ENCODE measurements at places on chromosomes 11 and 22.

DNA sequence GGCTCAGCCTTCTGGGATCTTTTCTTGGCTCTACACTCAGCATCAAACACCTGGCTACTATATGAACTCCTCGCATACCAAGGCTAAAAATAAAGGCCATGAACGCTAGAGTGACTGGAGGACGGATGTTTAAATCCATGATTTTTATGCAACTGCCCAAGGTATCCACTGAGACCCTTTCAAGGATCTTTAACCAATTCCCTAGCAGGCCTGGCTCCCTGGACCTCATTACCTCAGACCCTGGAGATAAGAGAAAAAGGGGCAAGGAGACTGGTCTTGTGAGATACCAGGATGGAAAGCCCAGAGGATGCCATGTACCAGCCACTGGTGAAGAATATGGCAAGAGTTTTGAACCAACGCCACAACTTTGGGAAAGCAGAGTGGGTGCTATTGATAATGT is at the start of gene OR51G2:
Gene OR51G2, minus strand, starts transcription at position 101 of the 400 bp plus-strand sequence. CDS start 3,687 bp downstream, outside the sequence.
- no peak for DNase-seq

DNA sequence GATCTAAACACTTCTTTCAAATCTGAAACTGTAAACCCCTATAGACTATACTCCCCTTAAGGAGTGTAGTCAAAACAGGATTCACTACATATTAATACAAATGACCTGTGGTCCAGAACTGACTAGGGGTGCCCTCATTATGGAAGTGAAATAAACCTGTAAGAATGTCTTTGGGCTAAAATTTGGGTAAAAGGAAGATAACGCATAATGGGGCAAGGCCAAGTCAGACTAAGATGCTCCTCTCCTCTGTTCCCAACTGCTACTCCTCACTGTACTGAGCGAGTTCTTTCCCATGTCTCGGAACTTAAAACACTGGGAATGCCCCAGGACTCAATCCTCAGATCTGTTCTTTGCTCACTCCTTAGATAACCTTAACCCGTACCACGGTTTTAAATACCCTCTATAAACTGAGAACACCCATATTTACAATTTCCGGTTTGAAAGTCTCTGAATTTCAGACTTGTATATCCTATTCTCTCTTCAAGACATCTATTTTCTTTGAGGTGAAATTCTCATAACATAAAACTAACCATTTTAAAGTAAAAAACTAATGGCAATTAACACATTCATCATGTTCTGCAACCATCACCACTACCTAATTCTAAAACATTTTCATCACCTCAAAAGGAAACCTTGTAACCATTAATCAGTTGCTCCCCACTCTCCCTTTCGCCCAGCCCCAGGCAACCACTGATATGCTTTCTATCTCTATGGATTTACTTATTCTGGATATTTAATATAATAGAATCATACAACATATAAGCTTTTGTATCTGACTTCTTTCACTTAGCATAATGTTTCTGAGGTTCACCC is 4.0 kb downstream of the THAP12 start:
- no peak for DNase-seq

DNA sequence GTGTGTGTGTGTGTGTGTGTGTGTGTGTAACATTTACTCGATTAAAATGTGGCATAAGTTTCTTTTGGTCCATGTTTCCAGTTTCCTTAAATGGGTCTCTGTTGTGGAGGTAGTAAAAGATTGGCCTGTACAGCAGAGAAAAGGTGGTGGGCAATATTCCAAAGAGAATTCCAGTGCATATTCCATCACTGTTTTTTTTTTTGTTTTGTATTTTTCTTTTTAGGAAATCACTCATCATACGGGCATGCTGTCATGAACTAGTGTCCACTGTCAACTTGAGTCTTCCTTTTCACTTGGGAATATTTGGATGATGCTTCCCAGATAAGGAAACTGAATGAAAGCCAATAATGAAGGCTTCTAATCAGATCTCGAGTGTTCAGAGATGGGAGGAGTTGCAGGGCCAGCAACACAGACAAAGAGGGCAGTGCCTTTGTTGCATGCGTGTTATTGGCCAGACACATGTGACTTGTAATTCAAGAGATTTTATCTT is 95.2 kb upstream of the PDGFD start:
- no peak for DNase-seq

DNA sequence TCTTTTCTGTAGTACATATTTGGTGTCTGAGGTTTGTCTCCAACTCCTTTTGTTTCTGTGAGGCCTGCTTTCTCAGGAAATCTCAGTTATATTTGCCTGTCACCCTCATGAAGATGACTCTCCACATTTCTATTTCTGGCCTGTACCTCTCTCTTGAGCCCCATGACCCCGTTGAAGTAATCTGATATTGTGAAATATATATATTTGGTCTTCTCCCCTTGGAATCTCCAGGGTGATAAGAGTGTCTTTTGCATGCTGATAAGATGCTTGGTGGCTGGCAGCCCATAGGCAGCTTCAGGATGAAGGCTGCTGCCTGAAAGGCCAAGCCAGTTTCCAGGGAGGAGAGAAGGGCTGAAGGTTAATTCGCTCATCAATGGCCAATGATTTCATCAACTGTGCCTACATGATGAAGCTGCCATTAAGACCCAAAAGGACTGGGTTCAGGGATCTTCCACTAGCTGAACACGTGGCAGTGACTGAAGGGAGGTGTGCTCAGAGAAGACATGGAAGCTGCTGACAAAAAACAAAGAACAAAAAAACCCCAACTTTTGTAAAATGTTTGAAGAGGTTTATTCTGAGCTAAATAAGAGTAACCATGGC is 67.4 kb downstream of the MICAL2 start:
- no peak for DNase-seq

- DNase-seq: no peak
These were observed 2082.7 kb upstream of the RAG2 start for GRCh38 chr11:38680746-38681145.

- DNase-seq: no peak
These were observed 36.9 kb downstream of the LINC01488 start for GRCh38 chr11:69518081-69518950.

DNA sequence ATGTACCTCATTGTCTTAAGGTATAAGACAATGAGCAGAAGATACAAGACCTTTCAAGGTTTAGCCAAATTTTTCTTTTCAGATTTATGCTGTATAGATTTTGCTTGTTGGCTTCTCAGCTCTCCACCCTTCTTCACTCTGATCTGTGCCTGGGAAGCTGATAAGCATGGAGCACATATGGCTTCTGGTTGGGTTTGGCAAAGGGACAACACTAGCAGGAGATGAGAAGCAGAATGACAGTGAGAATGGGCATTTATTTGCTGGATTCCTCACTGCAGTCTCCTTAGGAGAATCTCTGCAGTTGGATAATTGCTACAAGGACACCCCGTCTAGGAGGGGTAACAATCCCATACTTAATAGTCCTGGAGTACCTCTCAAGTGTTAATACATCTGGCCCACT is 474.8 kb upstream of the CCDC90B start:
- no peak for DNase-seq

GRCh38 chr11:12303421-12304149 is 73.8 kb upstream of the PARVA start:
- DNase-seq: no peak

DNA sequence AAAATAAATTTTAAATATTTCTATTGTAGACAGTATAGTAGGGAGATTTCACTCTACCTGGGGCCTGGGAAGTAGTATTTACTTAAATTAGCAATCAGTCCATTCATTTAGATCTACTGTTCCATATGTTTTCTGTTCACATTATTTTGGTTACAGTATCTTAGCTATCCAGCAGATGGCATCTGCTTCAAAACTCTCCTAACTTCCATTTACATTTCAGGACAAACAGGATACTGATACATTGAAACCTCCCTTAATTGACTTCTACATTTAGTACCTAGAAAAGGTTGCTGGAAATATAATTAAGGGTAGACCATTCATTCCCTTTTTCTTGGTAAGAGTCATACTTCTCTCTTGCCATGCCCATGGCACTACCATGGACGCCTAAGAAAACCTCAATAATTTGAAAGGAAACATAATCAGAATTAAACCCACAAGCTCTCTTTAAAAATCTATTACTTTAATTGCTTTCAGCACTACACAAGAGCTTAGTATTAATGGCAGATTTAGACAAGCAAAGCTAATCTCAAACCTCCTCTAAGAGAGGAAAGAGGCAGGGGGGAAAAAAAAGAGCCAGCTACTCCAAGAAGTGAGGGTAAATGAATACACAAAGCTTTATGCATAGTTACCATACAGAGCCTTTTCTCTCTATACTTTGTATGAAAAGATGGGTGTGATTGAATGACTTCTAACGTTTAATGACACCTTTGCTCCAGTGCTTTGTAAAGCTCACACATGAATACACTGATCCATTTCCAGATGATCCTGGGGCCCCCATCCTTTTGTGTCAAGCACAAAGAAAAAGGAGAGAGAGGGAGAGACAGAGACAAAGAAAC is 131.2 kb upstream of the MTMR2 start:
- DNase-seq: no peak

DNA sequence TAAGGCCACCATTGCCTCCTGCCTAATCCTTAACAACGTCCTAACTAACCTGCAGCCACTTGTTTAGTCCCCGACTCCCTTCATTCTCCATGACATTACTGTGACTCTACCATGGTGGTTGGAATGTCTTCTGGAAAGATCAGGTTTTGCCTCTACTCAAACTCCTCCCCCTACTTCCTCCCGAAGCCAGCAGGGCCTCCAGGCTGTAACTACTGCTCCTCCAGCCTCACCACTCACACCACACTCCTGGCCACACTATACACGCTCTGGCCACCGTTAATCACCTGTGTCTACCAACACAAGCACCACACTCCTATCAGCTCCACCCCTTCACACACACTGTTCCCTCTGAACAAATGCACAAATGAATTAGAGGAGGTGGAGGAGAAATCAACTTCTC is 69.2 kb downstream of the PACSIN2 start:
- no peak for DNase-seq

GRCh38 chr11:117704395-117705100 is 92.5 kb downstream of the DSCAML1 start:
- no peak for DNase-seq

- DNase-seq: no peak
These were observed 19.2 kb downstream of the PDE2A start for GRCh38 chr11:72655014-72655413.

DNA sequence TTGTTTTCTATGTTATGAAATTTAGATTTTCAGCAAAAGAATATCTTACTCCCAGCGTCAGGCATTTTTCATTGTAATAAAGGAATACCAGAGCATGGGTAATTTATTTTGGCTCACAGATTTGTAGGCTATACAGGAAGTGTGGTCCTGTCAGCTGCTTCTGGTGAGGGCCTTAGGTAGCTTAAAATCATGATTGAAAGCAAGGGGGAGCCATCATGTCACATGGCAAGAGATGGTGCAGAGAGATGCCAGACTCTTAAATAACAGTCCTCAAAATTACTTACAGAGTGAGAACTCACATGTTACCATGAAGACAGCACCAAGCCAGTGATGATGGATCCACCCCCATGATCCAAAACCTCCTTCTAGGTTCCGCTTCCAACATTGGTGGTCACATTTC is 825.0 kb upstream of the CHORDC1 start:
- no peak for DNase-seq

DNA sequence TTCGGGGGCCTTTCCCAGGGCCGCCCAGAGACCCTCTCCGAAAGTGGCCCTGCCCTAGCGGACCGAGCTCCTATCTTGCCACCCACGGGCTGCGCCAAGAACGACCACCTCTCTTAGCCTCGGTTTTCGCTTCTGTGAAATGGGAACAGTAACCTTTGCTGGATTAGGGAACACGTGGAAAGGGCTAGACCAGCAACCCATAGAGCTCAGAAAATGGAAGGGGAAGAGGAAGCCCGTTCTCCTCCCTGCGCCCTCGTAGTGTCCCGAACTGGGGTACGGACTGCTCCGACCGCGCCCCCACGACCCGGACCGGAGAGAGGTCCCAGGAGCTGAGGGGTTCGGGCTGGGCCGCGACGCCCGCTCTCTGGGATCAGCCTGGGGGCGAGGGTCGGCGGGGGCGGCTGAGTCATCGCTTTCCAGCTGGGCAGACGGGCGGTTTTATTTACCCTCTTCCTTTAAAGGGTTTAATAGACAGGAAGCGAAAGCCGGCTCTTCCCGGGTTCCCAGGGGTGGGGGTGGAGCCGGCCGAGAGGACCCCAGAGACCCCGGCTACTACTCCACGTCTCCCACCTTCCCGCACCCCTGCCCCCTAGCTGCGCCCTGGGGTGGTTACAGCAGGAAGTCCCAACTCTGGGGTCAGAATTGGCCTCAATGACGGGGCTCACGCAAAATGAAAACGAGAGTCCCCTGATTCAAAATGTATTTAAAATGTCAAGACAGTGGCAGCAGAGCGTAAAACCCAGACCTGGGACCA is 907 bp upstream of the PHLDA2 start:
- DNase-seq: no peak

GRCh38 chr11:123122852-123123251 is 60.9 kb upstream of the HSPA8 start:
- no peak for DNase-seq

DNA sequence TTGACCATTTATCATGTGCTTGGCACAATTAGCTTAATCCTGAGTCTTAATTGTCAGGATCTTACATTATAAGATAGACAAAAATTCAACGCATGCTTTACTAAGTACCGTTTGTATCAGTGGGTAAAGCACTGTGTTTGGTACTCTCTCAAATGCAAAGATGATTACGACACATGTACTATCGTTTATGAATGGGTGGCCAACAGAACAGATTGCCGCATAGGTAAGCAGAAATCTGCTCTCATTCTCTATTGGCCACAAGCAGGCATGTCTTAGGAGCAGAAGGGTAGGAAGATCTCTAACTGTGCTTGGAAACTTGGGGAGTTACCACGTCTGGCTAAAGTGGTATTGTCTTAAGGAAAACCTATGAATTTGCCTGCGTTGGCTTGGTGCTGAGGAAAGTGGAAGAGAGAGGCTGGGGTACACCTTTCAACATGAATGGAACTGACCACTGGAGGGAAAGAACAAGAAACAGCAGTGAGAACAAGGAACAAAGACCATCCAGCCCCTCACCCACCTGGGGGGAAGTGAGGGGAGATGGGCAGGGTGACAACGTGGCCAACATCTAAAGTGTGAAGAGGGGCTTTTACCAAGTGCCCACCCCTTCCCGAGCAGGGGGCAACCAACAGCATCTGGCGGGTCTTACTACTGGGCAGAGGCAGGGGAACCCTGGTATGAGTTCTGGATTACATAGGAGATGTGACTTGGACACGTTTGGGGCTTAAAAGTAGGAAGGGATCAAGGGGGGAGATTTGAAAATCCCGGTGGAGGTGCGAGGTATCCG is 1.0 kb upstream of the TUBA8 start:
- DNase-seq: no peak

DNA sequence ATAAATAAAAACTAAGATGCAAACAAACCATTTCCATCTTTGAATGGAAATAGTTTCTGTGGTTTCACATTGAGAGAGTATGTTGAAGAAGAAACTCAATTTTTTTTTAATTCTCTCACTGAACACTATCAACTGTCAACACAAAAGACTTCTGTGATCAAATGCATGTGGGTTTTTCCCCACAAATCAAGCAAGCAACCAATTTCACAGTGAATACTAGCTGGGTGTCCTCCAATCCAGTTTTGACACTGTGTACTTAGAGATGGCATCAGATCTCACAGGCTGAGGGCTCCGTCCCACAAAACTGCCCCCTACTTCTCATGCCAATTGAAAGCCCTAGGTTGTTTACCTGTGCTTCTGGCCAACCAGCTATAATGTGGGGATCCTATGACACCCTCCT is 34.5 kb downstream of the CTSC start:
- DNase-seq: no peak

All from activated T-helper 1 cell treated with Interleukin-2 at 50 U/mL for 16 hours (primary cell).